ENCODE measurements at places on chromosomes 7 and 10.

- DNase-seq = no peak
These were observed 87.3 kb upstream of the KAT6B start for GRCh38 chr10:74738985-74739567.

GRCh38 chr7:45187946-45188411 lies 30.4 kb downstream of the RAMP3 start:
- DNase-seq = no peak

DNA sequence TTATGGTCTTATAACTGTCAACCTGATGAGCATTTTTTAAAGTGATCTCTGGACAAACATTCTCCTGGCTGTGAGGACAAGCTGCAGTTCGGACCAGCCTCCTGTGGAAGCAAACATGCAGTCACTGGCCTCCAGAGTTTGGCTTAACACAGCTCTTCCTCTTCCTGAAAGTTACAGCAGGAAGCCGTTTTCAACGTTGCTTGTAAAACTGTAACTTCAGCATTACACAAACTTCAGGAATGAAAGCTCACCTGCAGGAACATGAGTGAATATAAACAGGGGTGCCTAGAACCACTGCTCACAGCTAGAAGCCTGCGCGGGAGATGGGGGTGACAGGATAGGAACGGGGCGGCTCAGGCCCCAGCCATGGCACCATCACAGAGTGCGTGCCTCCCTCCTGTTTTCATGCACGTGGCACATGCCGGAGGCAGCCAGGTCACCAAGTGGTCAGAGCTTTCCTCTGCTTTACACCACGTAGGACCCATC lies 292.9 kb upstream of the PITRM1 start:
- no peak for DNase-seq

GRCh38 chr10:89022734-89023133 lies 32.1 kb downstream of the FAS start:
- no peak for DNase-seq

DNA sequence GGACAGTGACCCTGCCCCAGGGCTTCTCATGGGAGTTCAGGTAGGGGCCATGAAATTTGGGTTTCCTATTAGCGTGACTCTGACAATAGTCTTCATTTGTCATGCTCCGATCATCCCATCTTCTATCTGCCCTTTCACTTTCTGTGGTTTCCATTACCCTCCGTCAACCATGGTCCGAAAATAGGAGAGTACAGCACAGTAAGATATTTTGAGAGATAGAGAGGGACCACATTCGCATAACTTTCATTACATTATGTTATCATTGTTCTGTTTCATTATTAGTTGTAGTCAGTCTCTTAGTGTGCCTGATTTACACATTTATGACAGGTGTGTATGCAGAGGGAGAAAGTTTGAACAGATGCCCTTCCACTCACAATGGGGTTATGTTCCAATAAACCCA lies 649.2 kb downstream of the SDK1 start:
- DNase-seq = no peak

- DNase-seq = no peak
These were observed 41.6 kb downstream of the TCERG1L start for GRCh38 chr10:131269776-131270460.

GRCh38 chr7:130362251-130362816 lies 17.7 kb downstream of the CPA5 start:
- no peak for DNase-seq

GRCh38 chr7:129664029-129665012 lies 52.8 kb downstream of the NRF1 start:
- no peak for DNase-seq

GRCh38 chr10:72314263-72314662 lies 40.5 kb downstream of the DNAJB12 start:
- DNase-seq = no peak

- DNase-seq = no peak
These were observed 2.0 kb downstream of the CUL1 start for GRCh38 chr7:148700661-148701064.

GRCh38 chr10:22466763-22467334 lies 121.6 kb downstream of the SPAG6 start:
- DNase-seq = no peak

- no peak for DNase-seq
These were observed 1.1 kb downstream of the AZGP1 start for GRCh38 chr7:99974681-99975080.

- no peak for DNase-seq
These were observed 70.9 kb downstream of the CTBP2 start for GRCh38 chr10:125089469-125089868.

GRCh38 chr7:137696988-137697387 lies 149.8 kb downstream of the DGKI start:
- DNase-seq = no peak

DNA sequence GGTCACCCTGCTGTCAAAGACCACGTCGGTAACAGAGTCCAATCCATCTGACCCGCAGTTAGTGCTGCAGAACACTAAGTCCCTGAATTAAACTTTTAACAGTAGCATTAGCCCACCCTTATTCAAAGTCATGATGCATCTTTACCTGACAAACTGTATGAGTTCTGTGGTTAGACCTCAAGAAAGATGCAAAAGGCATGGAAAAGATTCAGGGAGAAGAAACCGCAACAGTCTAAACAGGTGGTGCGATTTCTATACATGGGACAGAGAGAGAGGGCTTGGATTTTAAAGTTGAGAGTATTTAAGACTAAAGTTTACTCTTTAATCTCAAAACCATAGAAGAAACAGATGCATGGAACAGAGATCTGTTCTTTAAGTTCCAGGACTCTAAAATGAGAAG lies 103.3 kb upstream of the NFE2L3 start:
- no peak for DNase-seq
